ENCODE measurements at places on chromosomes 5 and 9. TPM values are rescaled to one million over a fixed set of nuclear protein-coding genes. Genes with fewer than 3 reads are reported as not detected.
A peak's percentile ranks its signal among the peaks of the same experiment; 100 is the strongest.

The CDHR2 gene
- polyA plus RNA-seq, result 8.0 TPM

The C7 gene
- 158 TPM for polyA plus RNA-seq

GRCh38 chr5:139575313-139575646 lies 14.1 kb downstream of the UBE2D2 start:
- no peaks in the 10 kb centered on the region for H3K27me3 ChIP-seq
- no peaks in the 10 kb centered on the region for H3K36me3 ChIP-seq
- no peak overlapping the region for H3K27ac ChIP-seq
- no peak for DNase-seq
- H3K4me1 ChIP-seq, result peaks cover 15% of the 10 kb centered on the region

- H3K27me3 ChIP-seq, result no peaks in the 10 kb centered on the region
- H3K27ac ChIP-seq, result no peak overlapping the region
- H3K4me3 ChIP-seq, result no peak overlapping the region
- peak; percentile 38 for DNase-seq
Measured at GRCh38 chr9:92726971-92727715, 37.5 kb downstream of the BICD2 start.

DNA sequence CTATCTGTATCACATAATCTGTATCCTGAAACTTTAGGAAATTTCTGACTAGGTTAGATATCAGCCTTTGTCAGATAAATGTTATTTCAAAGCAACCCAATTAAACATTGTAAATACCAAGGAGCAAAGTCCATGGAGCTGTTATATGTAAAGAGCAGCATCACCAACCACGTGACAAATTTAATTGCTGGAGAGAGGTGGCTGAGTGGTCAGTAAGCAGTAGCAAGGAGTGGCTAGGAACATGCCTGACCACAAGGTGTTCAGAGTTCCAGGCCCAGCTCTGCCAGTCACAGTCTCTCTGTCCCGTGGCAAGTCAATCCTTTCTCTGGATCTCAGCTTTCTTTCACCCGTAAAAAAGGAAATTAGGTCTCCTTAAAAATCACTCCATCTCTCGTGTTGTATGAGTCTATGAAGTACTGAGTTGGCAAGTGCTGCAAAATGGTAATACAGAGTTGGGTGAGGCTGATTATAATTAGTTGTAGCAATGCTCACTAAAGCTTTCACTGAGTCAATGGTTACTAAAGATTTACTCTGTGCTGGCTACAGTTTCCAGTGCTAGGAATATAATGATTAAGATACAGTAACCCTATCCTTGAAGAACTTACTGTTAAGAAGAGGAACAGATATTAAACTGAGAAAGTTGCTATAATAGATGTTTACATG lies 166.1 kb downstream of the GNAQ start:
- H3K27me3 ChIP-seq, result no peaks in the 10 kb centered on the region
- no peaks in the 10 kb centered on the region for H3K4me1 ChIP-seq
- H3K4me3 ChIP-seq, result no peak overlapping the region
- H3K36me3 ChIP-seq, result peaks cover 3% of the 10 kb centered on the region
- no peak overlapping the region for H3K27ac ChIP-seq

DNA sequence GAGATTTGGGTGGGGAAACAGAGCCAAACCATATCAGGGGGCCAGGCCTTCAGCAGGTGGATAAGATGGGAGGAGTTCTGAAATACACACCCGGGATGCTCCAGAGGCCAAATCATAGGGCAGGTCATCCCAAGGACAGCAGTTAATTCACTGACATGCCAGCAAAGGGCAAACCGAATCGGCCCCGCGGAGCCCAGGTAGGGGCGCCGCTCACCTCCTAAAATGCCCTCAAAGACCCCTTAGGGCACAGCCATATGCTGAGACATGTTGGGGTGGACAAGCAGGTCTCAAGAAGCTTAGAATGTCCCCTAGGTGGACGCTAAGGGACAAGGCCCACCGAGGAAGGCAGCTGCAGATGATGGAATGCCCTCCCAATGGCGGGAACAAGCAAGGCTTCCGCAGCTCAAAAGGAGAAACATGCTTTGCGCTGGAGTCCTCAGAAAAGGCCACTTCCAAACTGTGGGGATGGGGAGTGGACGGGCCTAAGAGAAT lies 144.9 kb downstream of the ERCC6L2 start:
- H3K36me3 ChIP-seq, result no peaks in the 10 kb centered on the region
- no peak overlapping the region for H3K27ac ChIP-seq
- no peak for DNase-seq
- H3K4me3 ChIP-seq, result peak overlapping the region; percentile 25
- no peaks in the 10 kb centered on the region for H3K4me1 ChIP-seq

- no peak for DNase-seq
- no peaks in the 10 kb centered on the region for H3K4me1 ChIP-seq
- H3K27me3 ChIP-seq, result no peaks in the 10 kb centered on the region
Measured at GRCh38 chr5:147956064-147956841, 49.9 kb upstream of the C5orf46 start.

Measured in kidney (tissue), 22 donors.